Smooth muscle cell of the coronary artery (primary cell): ENCODE measurements at places on chromosomes 7 and 10. TPM values are rescaled to one million over a fixed set of nuclear protein-coding genes. Genes with fewer than 3 reads are reported as not detected.

Gene ZPBP
- not detected in 2 replicates for total RNA-seq

Gene MYOF
- total RNA-seq = 116 and 191 TPM in 2 replicates

Gene CYP3A7
- 0.23 TPM in 1 of 2 replicates, not detected in the other for total RNA-seq

Gene NPFFR1
- total RNA-seq = not detected in 2 replicates

Gene SMKR1
- 1.1 TPM in 1 of 2 replicates, not detected in the other for total RNA-seq

Gene TRPV5
- total RNA-seq = not detected in 2 replicates

Gene SPDYE2B
- 0.12 TPM in 1 of 2 replicates, not detected in the other for total RNA-seq

Gene GHRHR
- total RNA-seq = not detected in 2 replicates

Gene CXCL12
- total RNA-seq = 197 and 235 TPM in 2 replicates

Gene ETV1
- 8.0 and 13.2 TPM in 2 replicates for total RNA-seq

Gene CDHR1
- total RNA-seq = not detected in 2 replicates

Gene SDK1
- under 0.01 and 1.8 TPM in 2 replicates for total RNA-seq

Gene MEST
- 197 and 248 TPM in 2 replicates for total RNA-seq

Gene CYP26C1
- 0.23 TPM in 1 of 2 replicates, not detected in the other for total RNA-seq

Gene TRPV6
- total RNA-seq = not detected in 2 replicates

Gene GBX1
- total RNA-seq = not detected in 2 replicates

Gene AGR3
- total RNA-seq = not detected in 2 replicates

Gene ARHGEF35
- total RNA-seq = 2.0 and 6.1 TPM in 2 replicates
